ENCODE measurements at places on chromosomes 4 and X.

DNA sequence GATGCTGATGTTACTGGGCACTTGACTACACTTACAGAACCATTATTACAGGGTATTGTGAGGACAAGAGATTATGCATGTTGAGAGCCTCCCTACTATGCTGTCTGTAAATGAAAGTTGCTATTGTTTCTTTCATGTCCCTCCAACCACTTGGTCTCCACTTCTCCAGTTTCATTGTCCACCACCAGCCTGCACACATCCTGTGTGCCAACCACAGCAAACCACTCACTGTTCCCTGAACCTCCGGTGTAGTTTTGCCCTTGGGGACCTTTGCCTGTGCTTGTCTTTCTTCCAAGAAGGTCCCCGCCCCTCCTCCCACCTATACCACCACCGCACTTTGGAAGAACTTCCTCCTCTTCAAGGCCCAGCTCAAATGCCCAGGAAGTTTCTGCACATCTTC lies 43.1 kb upstream of the AFF2 start:
- no peak for DNase-seq

GRCh38 chrX:117743469-117744251 lies 372.9 kb downstream of the KLHL13 start:
- no peak for DNase-seq

- no peak for DNase-seq
Measured at GRCh38 chrX:6666624-6667023, 131.7 kb upstream of the VCX3A start.

GRCh38 chrX:337331-337831 lies 18.8 kb upstream of the GTPBP6 start:
- DNase-seq = no peak

DNA sequence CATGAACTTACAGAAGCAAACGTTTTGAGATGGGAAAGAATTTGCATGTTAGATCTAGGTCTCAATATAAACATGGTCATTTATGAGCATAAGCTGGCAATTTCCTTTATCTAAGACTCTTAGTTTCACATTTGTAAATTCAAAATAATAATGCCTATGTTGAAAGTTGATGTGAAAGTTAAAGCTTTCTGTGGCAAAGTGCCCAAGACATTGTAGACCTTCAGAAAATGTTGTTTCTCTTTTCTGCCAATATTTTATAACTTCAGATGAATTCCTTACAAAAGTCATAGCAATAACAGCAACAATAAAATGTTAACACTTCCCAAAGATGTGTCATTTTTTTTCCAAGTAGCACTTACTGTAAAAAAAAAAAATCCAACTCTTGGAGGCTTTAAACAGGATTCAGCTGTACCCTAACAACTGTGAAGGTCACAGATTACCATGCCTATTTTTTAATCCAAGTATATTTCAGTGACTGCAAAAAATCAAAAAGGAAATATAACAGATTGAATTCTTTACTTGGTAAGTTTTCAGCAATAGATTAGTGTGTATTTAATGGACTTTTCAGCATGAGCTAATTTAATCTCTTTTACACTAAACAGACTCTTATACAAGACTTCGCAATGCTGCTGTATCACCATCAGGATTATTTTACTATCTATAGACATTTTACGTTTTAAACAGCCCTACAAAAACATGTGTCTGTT lies 206.5 kb upstream of the PDE5A start:
- no peak for DNase-seq

- no peak for DNase-seq
Measured at GRCh38 chr4:687971-688853, 739 bp downstream of the SLC49A3 start.

- no peak for DNase-seq
Measured at GRCh38 chr4:123233136-123233768, 163.3 kb upstream of the SPRY1 start.

GRCh38 chrX:115503099-115503498 lies 57.9 kb upstream of the PLS3 start:
- DNase-seq = no peak

DNA sequence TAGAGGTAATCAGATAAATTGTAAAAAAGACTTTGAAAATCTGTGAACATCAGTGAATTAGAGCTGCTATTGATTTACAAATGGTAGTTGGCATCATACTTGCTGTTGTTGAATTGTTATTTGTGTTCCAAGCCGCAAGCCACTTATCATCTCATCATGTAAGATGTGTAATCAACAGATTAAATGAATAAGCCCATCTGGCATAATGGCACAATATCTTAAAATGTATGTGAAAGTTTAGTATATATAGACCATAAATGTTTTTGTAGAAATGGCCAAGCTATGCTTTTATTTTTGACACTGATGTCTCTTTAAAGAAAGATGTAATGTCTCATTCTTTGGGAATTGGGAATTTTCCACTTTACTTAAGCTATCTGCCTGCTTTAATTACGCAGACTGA lies 682.6 kb upstream of the GNPDA2 start:
- no peak for DNase-seq

DNA sequence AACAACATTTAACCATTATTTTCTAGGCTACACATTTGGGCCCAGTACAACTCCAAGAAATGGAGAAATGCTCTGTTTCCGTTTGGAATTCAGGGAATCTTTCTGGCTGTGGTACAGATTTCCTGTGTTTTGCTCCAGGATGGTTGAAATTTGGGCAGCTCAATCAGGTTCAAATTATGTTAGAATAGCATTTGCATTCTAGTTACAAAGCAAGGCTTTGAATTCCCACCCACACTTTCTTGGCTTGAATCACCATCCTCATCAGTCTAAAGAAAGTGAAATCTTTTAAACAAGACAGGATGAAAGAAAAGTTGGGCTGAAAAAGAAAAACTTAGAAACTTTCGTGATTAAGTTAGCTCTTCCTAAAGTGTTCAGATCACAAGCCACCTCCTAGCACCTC lies 98.1 kb upstream of the VCX3B start:
- no peak for DNase-seq

- no peak for DNase-seq
Measured at GRCh38 chrX:18961686-18962085, 22.2 kb downstream of the PHKA2 start.

GRCh38 chr4:183443655-183444213 lies 702 bp upstream of the CDKN2AIP start:
- DNase-seq = peak; percentile 36

GRCh38 chrX:154748712-154749339 lies 2.1 kb downstream of the GAB3 start:
- DNase-seq = no peak

- DNase-seq = no peak
Measured at GRCh38 chr4:138680256-138680655, 335.3 kb upstream of the NOCT start.

DNA sequence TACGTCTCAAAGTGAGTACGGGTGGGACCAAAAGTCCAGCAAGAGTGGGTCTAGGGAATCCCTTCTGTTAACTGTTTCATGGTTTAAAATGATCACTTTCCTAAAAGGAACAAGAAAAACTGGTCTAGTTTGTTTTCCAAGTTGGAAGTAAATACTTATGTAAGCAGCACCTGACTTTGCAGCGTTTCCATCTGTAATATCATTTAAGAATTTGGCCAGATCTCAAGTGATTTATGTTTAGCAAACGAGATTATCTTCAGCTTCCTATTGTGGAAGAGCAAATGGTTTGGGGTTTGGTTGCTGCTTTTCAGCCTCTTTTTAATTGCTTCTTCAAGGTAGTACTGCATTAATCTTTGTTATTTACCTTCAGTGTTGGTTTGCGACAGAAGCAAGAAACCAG lies 50.4 kb downstream of the FHIP1A start:
- DNase-seq = no peak

- DNase-seq = peak; percentile 41
Measured at GRCh38 chr4:121951521-121952110, at the start of gene TRPC3. TRPC3 (minus strand) TSS chr4:121952060; CDS start chr4:121951680, 380 bp downstream.

GRCh38 chr4:24923002-24923401 lies 10.2 kb upstream of the CCDC149 start:
- no peak for DNase-seq

DNA sequence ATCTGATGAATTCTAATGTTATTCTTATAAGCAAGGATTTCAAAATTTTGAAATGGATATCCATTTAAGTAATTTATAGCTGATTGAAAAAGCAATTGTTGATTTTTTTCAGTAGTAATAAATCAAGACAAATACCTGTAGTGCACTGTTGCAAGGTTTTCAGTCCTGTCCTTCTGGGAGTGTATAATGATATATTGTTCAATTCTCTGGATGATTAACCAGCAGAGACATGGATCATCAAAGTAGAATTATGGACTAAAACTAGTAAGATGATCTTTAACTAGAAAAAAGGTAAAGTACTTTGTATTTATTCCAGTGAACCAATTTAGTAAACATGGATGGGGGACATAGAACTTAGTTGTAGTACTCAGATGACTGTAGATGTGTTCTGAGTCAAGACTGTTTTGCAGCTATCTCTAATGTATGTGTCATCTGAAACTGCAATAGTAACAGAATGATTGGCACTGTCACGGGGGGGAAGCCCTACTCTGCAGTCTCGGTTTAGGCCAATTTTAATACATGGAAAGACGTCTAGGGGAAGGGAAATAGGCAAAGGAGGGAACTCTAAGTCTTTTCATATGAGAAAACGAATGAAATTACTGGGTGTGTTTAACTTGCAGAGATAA lies 121.9 kb downstream of the GLRA3 start:
- no peak for DNase-seq

DNA sequence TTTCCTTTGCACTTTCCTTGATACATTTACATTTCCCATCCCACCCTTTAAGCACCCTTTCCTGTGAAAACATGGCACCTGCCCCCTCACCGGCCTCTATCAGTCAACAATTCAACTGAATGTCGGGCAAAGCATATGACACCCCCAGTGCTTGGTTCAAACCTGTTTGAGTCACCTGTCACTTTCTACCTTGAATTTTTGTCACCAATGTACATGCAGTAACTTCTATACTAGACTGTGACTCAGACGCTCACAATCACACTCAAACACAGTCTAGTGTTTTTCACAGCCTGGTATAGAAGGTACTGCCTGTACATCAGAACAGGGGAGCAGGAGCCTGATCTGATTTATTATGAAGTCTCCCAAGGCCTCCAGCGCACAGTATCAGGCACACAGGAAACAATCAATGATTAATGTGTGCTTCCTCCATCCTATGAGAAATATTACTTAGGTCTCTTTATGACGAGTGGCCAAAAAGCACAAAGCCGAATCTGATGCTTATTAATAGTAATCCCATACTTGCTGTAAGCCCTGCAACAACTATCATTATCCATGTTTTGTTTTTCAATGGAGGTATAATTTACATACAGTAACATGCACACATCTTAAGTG lies 49.2 kb upstream of the FAM9C start:
- DNase-seq = no peak

GRCh38 chr4:33061727-33062126 lies 2341.6 kb downstream of the PCDH7 start:
- DNase-seq = no peak

DNA sequence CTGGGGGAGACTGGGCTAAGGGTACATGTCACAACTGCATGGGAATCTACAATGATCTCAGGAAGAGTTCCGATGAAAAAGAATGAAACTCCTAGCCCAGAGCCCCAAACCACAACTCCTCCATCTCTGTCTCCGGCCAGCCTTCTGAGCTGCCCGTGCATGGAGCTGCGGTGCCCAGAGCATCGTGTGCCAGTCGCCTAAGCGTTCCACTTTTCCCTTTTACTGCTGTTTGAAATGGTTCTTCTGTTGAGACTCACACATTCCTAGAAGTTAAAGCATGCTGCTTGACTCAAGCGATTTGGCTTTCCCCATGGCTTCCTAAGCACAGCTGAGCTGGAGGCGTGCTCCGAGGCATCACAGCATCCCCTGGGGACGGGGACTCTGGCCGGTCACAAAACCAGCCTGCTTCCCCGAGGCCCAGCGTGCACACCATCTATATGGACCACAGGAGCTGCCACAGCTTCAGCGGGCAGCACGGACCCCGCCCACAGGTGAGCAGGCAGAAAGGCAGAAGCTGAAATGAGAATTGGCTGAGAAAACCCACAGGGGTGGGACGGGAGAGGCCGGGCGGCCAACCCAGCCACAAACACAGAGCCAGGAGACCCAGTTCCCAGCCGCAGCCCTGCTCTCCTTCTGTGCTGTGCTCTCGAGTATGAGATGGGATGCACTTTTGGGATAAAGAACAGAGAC lies 5.0 kb downstream of the CCNQ start:
- no peak for DNase-seq

GRCh38 chrX:46820391-46821100 lies 16.3 kb upstream of the RP2 start:
- no peak for DNase-seq
